ENCODE measurements at places on chromosomes 2 and 18. TPM values are rescaled to one million over a fixed set of nuclear protein-coding genes. Genes with fewer than 3 reads are reported as not detected.
A peak's percentile ranks its signal among the peaks of the same experiment; 100 is the strongest.

ANKRD36B gene
- 19.4 TPM for total RNA-seq

RBBP8 gene
- 21.1 TPM for total RNA-seq

CABYR gene
- 4.1 TPM for total RNA-seq

DLX1 gene
- total RNA-seq = 0.36 TPM

SERPINB10 gene
- total RNA-seq = not detected

CXCR1 gene
- total RNA-seq = not detected

POTEJ gene
- not detected for total RNA-seq

RAB17 gene
- not detected for total RNA-seq

CYP27C1 gene
- not detected for total RNA-seq

NEU2 gene
- total RNA-seq = not detected

TWIST2 gene
- 14.7 TPM for total RNA-seq

SERPINB12 gene
- total RNA-seq = not detected

DNA sequence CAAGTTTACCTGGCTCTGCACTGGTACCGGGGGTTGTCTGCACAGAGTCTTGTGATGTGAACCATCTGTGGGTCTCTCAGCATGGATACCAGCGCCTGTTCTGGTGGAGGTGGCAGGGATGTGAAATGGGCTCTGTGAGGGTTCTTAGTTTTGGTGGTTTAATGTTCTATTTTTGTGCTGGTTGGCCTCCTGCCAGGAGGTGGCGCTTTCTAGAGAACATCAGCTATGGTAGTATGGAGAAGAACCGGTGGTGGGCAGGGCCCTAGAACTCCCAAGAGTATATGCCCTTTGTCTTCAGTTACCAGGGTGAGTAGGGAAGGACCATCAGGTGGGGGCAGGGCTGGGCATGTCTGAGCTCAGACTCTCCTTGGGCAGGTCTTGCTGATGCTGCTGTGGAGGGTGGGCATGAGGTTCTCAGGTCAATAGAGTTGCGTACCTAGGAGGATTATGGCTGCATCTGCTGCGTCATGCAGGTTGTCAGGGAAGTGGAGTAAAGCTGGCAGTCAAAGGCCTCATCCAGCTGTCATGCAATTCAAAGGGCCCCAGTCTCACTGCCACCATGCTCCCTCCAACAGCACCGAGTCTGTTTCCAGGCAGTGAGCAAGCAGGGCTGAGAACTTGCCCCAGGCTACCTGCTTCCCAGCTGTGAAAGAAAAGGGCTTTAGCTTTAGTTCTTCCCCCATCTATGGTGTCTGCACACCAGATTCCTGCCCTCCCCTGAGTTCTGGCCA, 278.0 kb downstream of the METTL4 start:
- DNase-seq = no peak

GRCh38 chr2:204152616-204153015, 216.1 kb downstream of the ICOS start:
- DNase-seq = no peak

- no peak for DNase-seq
These were observed 304.6 kb downstream of the PARD3B start for GRCh38 chr2:204849892-204850291.

- DNase-seq = no peak
These were observed 762.4 kb downstream of the LRRTM4 start for GRCh38 chr2:76759634-76760366.

- DNase-seq = peak; percentile 76
These were observed 75.1 kb downstream of the AGPS start for GRCh38 chr2:177467646-177468045.

- no peak for DNase-seq
These were observed 597.3 kb upstream of the PIK3C3 start for GRCh38 chr18:41357708-41358107.

- no peak for DNase-seq
These were observed 532 bp upstream of the COL3A1 start for GRCh38 chr2:188973641-188974040.

GRCh38 chr2:12070153-12070552, 323.7 kb downstream of the LPIN1 start:
- no peak for DNase-seq

DNA sequence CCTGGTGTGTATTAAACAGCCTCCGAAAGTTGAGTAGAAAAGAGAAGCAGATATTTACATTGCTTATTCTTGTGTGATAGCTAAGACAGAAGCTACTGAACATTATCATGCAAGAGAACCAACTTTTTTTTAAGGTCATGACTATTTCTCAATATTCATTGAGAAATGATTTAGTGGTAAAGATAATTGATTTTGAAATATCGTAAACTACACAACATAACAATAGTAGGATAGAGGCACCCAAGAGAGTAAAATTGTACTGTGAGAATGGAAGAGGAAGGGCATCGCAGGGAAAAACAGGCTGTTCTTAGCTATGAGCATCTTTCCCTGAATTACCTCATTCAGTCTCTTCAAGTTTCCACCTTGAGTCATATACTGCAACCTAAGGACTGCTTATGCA, 25.2 kb downstream of the HRH4 start:
- no peak for DNase-seq

DNA sequence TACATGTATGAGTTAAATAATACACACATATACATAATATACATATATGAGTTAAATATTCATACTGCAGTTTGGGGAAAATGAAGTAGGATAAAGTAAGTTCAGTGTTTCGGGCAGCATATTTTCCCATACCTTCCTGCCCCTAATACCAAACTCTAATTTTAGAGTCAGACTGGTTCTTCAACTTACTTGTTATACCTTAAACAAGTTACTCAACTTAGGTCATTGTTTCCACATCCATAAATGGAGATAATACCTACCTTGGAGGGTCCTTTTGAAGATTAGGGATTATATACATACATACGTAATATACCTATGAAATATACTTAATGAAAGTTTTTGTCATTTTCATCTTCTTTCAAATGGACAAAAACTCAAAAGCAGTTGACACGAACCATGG, 8.4 kb downstream of the MEMO1 start:
- no peak for DNase-seq

- DNase-seq = no peak
These were observed 38.6 kb upstream of the ASAP2 start for GRCh38 chr2:9167718-9168657.

DNA sequence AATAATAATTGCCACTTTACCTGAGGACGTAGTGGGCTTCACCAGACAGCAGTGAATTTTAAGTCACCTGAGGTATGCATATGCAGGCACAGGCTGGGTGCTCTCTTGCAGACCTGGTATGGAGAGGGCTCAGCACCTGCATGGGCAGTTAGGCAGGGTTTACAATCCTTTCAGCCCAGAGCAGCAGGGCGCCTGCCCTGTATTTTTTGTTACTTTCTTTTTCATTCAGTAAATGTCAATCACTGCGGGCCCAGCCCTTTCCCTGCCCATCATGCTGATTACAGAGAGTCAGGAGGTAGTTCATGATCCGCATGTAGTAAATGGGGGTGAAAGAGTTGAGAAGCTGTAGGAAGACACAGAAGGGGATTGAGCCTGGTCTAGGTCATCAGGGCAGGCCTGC, 147.0 kb upstream of the ALPP start:
- DNase-seq = no peak

GRCh38 chr2:183195397-183195796, 71.2 kb downstream of the NUP35 start:
- DNase-seq = no peak

GRCh38 chr2:144048631-144049060, 471.3 kb downstream of the ZEB2 start:
- DNase-seq = no peak

- DNase-seq = peak; percentile 91
These were observed 66.8 kb downstream of the XDH start for GRCh38 chr2:31347750-31348149.

DNA sequence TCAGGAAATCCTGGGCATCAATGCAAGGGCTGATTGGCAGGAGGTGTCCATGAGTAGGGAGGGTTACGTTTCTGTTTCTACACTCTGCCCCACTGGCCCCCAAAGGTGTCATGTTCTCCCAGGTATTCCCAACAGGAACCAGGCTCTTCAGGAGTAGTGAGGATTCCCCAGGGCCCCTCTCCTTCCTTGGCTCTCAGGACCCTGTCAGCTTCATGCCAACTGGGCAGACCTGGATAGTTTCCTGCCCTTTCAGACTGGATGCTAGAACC, 480.6 kb upstream of the HS6ST1 start:
- no peak for DNase-seq

DNA sequence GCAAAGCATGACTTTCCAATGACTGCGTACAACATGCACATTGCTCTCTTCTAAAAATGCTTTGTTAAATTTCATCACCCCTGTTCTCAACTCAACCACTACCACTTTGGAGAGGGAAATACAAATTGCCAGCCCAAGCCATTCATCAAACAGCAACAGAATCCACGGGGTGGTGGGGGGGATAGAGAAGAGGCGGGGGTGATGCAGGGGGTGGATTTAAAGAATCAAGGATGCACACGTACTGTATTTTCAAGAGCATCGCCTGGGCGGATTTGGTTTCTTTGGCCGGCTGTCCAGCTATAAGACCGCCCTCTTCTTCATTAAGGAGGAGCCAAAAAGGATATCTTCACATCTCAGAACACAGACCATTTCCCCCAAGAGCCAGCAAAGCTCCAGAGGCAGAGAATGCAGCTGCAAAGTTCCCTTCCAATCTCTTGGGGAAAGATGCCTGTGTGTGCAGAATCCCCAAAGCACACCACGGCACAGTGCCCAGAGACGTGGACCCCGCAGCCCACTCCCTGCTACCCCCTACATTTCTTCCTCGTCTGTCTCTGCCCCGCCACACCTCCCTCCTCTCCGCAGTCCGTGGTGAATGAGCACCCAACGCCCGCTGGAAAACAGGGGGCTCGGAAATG, 977 bp downstream of the SLC8A1 start:
- DNase-seq = peak; percentile 81

GRCh38 chr2:194328456-194328855, 1328.6 kb upstream of the SLC39A10 start:
- no peak for DNase-seq

- DNase-seq = no peak
These were observed 165.7 kb downstream of the LNPK start for GRCh38 chr2:175836361-175836760.

DNA sequence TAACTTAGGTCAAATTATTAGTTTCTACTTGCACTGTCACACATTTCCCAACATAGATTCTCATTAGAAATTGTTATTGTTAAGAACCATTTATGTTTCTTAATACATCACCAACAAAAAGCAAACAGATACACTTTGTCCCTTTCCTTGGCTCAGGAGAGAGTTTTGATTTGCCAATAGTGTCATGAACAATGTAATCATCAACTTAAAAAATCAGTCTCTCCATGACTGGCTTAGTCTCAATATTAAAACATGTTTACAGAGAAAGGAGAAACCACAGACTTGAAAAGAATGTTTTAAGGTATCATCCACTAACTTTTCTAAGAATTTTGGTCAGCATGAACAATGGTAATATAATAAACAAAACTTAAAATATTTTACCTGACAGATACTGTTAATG, 416.5 kb upstream of the KCNH7 start:
- no peak for DNase-seq

DNA sequence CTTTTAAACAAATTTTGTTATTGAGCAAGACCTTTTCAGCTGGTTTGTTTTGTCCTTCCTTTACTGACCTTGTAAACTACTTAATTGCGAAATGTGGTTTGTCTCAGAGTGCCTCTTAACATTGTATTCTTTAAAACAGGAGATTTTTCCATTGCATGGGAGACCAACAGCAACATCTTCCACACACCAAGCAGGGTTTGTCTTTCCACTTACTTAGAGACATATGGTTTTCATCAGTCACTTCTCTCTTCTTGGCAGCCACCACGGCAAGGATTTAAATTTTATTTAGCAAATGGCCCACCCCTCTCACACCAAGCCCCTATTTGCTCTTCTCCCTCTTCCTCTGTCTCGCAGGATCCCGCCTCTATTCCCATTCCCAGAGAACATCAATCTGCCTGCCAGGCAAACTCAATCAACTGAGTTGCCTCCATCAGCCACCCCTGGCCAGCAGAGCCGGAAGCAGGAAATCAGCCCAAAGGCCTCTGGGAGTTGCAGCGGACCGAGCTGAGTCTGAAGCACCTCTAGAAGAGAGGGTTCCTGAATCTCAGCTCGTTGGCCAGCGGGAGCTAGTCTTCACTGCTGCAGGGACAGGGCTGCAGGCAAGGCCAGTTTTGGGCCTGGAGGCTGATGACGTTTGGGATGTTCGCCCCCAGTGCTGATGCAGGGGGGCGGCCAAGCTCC, 11.3 kb upstream of the CIB4 start:
- DNase-seq = peak; percentile 12

- DNase-seq = no peak
These were observed 23.0 kb downstream of the SERTAD2 start for GRCh38 chr2:64630752-64631151.
